ENCODE measurements at places on chromosomes 16 and 17. TPM values are rescaled to one million over a fixed set of nuclear protein-coding genes. Genes with fewer than 3 reads are reported as not detected.
A peak's percentile ranks its signal among the peaks of the same experiment; 100 is the strongest.

GRCh38 chr16:3878610-3879009, 1.9 kb downstream of the CREBBP start:
- DNase-seq, result no peak

GRCh38 chr16:3305109-3306068, at the start of the genes TIGD7 and ZNF75A:
TIGD7 (minus strand) TSS chr16:3305430; CDS start chr16:3300614, 4,816 bp downstream.
ZNF75A (plus strand) TSS chr16:3305497; CDS start chr16:3308429, 2,932 bp downstream.
- peak; percentile 60 for DNase-seq

DNA sequence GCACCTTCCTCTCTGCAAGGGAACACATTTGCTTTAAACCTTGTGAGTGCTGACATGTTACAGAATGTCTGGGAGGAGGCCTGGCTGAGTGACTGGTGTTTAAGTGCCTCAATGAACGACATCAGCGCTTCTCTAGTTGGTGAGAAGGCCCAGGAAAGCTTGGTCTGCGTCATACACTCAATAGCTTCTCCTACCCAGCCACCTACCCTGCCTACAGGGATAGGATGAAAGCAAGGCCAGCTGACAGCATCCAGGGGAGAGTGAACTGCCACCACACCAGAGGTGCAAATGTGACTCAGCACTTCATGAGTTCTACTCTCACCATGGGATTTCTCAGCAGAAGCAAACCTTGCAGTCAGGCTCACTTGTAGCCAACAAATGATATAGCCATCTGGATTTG, 31.7 kb upstream of the CFAP20 start:
- no peak for DNase-seq

DNA sequence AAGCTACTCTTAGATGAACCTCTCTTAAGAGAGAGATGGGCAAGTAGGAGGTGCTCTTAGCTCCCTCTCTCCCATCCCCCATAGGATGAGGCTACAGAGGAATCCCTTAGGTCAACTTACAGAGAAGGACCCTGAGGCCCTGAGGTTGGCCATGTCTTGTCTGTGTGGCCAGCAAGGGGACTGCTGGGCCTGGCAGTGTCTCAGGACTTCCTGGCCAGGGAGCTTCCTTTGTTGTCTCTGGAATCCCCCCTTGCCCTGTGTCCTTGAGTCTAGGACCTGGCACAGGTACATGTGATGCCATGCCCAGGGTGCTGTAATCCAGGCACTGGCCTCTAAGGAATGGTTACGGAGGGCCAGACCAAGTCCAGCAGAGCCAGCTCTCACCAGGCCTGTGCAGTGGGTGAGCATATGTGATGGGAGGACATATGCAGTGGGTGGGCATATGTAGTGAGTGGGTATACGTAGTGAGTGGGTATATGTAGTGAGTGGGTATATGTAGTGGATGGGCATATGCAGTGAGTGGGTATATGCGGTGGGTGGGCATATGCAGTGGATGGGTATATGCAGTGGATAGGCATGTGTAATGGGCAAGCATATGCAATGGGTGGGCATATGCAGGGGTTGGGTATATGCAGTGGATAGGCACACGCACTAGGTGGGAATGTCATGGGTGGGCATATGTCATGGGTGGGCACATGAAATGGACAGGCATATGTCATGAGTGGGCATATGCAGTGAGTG, 20.3 kb upstream of the PECAM1 start:
- DNase-seq, result peak; percentile 59

DNA sequence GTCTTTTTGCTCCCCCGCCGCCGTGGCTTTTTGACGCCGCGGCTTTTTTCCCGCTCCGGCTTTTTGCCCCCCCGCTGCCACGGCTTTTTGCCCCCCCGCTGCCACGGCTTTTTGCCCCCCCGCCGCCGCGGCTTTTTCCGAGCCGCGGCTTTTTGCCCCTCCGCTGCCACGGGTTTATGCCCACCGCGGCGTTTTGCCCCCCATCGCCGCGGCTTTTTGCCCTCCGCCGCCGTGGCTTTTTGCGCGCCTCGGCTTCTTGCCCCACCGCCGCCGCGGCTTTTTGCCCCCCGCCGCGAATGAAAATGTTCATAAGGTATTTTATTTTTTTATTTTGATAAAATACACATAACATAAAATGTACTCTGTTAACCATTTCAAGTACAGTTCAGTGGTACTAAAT, 527.2 kb upstream of the WSB1 start:
- DNase-seq, result no peak

PIK3R5 gene
- 3.6 TPM for total RNA-seq

DBF4B gene
- total RNA-seq, result 1.6 TPM

TSPOAP1 gene
- 8.2 TPM for total RNA-seq
